ENCODE measurements at places on chromosomes 2 and 18.

- no peak for DNase-seq
These were observed 1257.2 kb upstream of the CHAC2 start for GRCh38 chr2:52510432-52510831.

- DNase-seq, result no peak
These were observed 426.0 kb upstream of the CRIM1 start for GRCh38 chr2:35929551-35929950.

DNA sequence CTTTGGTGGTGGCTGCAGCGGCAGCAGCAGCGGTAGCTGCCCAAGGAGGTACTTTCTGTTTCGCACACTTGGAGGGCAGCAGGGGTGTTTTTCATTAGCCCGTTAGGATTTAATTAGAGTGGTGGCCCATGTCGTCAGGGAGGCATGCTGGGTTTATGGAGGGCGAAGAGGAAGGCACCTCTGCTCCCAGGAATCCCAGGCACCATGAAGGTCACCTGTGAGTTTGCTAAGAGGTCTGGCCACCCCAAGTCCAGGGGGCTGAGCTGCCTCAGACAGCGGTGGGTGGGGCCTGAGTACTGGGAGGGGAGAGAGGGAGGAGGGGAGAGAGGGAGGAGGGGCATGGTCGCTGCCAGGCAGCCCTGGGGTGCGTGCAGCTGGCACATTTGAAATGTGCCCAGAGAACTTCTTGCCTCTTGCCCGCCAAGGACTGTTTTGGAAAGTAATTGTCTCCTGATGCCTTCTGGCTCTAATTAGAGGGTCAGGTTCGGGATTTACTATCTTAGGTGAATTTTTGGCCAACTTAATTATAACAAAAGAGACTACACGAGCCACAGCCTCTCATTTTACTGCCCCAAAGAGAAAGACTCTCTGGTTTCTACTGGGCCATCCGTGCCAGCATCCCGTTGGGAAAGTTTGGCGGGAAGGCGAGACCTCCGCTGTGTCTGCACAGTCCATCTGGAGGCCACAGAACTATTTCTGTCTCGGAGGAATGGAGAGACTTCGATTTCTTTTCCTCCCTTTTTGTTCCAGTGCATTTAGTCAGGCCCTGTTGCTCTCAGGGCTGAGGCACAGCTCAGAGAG, 62.0 kb downstream of the GLI2 start:
- no peak for DNase-seq

DNA sequence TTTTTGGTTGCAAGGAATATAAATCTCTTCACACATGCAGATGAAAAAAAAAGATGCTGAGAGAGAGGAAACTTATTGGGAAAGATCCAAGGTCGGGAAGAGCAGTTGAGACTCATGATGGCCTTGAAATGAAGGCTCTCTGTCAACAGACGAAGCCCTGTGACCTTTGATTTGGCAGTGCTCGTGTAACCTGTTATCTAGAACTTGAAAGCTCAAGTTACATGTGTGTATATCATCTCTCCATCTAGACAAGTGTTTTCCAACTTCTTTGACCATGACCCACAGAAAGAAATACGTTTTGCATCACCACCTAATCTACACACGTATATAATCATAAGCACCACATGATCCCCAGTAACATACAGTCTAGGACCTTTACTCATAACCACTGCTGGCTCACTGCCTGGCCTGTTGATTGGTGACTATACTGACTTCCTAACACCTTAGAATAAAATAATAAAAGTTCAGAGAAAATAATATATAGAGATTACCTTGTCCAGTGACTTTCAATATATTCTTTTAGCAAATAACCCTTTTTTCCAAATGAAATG, 319.0 kb upstream of the PKDCC start:
- DNase-seq, result no peak

GRCh38 chr2:239735131-239735828, 289.9 kb downstream of the NDUFA10 start:
- no peak for DNase-seq

- DNase-seq, result no peak
These were observed 513.2 kb downstream of the RNF144A start for GRCh38 chr2:7430421-7430868.

DNA sequence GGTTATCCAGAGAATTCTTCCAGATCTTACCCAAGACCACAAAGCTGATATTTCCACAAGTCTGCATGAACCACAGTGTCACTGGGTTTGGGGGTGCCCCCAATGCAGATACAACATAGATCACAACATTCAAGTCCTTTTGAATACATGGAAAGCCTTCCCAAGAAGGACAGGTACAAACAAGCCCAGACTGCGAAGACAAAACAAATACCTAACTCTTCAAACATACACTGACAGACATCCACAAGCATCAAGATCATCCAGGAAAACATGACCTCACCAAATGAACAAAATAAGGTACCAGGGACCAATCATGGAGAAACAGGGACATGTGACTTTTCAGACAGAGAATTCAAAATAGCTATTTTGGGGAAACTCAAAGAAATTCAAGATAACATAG, 93.1 kb downstream of the MDH1 start:
- no peak for DNase-seq

GRCh38 chr18:67913040-67913439, 396.5 kb upstream of the DSEL start:
- no peak for DNase-seq

DNA sequence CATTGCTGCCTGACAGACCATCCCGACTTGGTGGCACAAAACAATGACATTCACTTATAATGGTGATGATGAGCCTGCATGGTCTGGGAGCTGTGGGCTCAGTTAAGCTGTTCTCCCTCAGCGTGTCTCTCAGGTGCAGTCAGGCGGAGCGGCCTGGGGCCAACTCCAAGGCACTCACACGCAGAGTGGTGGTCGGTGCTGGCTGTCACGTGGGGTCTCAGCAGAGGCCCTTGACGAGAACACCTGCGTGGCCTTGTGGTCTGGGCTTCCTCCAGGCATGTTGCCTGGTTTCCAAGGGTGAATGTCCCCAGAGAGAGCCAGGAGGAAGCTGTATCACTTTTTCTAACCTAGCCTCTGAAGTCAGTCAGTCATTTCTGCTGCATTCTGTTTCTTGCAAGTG, 29.8 kb downstream of the ARMC9 start:
- no peak for DNase-seq

GRCh38 chr2:35228584-35228983, 1127.0 kb upstream of the CRIM1 start:
- no peak for DNase-seq

DNA sequence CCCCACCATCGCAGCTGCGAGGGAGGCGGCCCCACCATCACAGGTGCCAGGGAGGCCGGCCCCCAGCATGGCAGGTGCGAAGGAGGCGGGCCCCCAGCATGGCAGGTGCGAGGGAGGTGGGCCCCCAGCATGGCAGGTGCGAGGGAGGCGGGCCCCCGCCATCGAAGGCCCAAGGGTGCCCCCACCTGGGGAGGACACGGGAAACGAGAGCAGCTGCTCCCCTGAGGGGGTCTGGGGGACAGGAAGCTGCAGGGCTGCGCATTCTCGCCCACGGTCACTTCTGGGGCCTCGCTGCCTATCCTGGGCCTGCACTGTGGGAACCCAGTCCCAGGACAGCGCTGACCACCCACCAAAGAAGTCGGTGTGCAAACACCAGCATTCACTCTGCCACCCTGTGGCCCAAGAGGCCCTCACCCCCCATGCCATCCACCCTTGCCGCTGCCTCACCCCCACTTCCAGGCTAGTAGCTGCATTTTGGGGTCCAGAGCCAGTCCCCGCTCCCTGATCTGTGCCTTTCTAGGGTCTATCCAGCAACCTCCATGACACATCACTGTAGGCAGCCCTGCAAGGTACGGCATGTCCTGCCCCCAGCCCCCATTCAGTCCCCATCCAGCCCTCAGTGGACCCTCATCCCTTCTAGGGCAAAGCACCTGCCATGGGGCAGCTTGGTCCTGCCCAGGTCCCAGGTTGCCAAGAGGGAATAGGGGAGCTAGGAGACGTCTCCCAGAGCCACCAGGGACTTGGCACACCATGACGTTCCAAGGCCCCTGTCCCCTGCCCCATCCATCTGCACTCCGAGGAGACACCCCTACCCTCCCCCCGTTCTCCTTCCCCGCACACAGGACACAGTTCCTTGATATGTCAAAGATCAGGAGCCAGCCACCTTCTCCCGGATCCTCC, 24.0 kb upstream of the GPC1 start:
- no peak for DNase-seq

DNA sequence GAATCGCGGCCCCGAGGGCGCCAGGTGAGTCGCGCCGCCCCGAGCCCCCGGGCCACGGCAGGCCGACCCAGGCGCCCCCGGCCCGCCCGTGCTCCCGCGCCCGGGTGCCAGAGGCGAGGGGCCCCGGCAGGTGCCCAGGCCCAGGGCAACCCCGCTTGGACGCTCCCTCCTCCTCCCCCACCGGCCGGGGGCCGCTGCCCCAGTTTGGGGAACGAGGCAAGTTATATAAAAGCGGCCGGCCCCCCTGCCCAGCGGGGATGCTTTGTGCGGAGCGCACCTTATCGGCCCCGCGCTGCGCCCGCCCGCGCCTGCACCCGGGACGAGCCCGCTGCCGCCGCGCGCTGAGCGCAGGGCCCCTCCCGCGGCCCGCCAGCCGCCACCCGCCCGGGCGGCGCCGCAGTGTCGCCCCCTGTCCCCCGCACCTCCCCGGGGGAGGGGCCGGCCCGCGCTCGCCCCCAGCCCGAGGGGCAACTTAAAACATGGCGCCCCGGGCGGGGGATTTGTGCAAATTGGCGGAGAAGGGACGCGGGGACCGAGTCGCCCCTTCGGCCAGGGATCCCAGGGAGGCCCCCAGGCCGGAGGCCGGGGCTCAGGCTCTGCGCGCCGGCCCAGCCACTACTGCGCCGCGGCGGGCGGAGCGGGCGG, 639 bp downstream of the EPB41L3 start:
- DNase-seq, result no peak

- DNase-seq, result no peak
These were observed 55.7 kb downstream of the ANKMY1 start for GRCh38 chr2:240502059-240502429.

GRCh38 chr2:150109028-150109427, 378.4 kb downstream of the RND3 start:
- no peak for DNase-seq

DNA sequence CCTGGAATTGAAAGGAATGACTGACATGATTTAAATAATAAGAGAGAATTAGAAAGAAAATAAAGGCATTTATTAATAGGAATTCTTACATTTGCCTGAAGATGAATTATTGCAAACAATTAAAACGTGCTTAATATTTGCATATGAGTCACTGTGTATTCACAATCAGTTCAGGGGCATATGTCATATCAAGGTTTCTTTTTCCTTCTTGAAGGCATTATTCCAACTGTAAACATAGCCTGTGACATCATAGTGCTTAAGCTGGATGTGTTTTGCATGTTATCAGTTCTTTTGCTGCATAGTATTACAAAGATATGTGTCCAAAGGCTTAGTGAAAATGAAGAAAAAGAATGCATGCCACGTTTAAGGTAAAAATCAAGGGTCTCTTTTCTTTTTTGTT, 80.8 kb downstream of the MEIS1 start:
- DNase-seq, result no peak

- no peak for DNase-seq
These were observed 6.7 kb upstream of the CHCHD5 start for GRCh38 chr2:112577756-112578155.

DNA sequence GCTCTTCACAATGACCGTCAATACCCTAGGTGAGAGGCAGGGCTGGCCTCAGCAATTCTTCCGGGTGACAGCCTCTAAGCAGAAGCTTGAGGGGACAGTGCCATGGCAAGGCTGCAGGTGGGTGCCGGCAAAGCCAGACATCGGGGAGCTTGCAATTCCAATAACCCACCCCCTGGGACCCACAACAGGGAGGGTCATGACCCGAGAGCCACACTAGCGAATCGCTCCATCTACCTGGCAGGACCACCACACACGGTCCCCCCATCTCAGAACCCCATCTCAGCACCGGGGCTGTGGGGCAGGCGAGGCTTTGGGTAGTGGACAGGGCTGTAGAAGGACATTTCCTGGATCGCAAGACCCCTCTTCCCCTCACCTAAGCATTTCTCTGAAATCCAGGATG, 177.2 kb downstream of the ACKR3 start:
- DNase-seq, result no peak

DNA sequence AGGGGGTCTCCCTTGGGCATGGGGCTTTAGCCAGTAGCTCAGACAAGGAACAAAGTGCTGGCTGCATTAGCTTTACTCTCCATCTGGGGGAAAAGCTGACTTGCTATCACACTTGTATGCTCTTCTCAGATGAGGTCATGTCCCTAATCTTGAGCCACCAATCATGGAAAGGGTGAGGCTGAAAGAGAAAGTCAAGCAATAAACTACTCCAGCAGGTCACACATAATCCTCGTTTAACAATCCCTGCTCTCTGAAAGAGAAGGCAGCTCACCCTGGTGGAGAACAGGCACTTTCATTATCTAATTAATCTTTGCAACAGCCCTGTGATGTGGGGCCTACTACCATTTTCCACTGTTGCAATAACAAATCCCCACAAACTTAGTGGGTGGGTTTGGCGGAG, 129.7 kb upstream of the CAPN13 start:
- no peak for DNase-seq

DNA sequence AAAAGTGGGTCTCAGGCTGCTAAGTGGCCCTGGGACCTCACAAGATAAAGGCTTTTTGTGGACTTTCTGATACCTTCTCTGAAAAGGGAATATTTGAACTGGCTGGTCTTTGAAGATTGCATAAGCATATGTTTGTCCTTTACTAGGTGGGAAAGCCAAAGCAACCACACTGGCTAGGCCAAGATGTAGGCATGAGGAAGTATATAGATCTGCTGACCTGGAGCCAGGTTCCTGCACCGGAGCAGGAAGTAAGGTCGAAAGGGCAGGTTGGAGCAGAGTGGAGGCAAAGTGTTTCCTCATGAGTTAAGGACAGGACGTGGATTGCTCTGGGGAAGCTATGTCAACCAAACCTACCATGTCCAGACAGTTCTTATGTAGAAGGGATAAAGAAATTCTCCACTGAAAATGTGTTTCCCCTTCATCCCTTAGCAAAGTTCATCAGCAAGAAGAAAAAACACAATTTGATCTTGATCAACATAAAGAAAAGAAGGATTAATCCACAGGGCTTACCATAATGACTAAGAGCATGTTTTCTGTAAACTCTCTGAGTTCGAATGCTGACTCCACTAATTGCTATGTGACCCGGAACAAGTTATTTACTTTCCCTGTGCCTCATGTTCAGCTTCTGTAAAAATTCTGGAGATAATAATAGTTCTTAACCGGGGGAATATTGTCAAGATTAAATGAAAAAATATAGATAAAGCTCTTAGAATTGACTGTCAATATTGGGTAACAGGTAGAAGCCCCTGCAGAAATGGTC, 156.1 kb upstream of the SRD5A2 start:
- DNase-seq, result no peak

DNA sequence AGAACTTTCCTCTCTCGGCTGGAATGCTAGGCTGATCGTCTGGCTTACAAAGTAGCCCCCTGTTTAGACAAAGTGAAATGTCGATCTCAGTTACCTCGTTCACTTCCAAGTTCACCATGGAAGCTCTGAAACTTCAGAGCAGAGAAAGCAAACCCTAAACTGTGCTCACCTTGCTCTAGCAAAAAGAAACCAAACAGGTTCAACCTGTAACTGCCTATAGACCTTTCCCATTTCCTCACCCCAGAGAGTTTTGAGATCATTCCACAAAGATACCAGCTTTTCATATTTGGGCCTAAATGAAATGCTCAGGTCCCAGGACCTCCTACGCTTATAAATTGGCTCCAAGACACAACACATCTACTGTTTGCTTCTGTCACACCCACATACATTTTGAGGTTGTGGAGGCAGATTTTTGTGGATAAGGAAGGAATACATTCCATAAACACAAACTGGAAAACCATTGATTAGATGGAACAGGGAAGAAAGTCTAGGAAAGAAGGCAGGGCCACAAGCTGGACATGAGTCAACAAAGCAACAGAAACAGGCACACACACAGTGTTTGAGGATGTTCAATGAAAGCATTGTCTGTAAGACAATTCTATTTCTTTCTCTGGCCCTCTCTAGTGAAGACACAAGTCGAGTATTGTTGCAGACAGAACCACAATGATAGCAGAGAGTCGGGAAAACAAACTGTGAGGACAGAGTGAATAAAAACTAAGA, 52.8 kb upstream of the TGIF1 start:
- no peak for DNase-seq
